Caco-2 (cell line): ENCODE measurements at places on chromosomes 11 and 22.

DNA sequence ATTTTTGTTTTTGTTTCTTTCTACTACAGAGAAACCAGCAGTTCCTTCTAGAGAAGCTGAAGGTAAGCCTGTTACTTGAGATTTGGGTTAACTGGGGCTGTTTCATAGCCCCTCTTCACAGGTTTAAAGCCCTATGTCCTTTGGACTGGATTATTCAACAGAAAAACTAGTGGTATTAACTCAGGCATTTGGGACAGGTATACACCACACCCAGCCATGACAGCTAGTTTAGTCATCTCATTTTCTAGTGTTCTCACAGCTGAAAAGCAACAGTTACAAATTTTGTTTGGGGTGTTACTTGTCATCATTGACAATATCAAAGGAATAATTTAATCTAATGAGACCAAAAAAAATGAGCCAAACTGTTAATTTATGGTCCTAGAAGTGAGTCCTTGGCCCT lies 14.0 kb downstream of the LAYN start:
- no peak for DNase-seq

- no peak for DNase-seq
These were observed 12.3 kb upstream of the SOX10 start for GRCh38 chr22:37996515-37997246.

- DNase-seq: peak; percentile 34
These were observed 78.5 kb downstream of the SPON1 start for GRCh38 chr11:14041040-14041439.

DNA sequence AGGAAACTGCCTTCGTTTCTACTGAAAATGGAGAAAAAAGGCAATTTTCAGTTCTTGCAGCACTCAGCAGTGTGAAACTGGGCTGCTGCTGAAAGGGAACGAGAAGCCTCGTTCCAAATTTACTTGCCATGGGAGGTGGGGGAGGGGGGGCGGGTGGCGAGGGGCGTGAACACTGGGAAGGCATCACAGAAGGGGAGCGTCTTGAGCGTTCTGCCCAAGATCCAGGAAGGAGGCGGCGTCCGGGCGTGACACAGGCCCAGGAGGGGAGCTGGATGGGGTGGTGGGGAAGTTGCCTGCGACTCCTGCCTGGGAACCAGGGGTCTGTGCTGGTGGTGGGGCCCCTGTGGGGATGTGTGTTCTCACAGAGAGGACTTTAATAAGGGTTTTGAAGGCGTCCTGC lies 213.5 kb downstream of the CTTN start:
- DNase-seq: no peak

- peak; percentile 8 for DNase-seq
These were observed 2.2 kb downstream of the CD6 start for GRCh38 chr11:60973699-60974098.

DNA sequence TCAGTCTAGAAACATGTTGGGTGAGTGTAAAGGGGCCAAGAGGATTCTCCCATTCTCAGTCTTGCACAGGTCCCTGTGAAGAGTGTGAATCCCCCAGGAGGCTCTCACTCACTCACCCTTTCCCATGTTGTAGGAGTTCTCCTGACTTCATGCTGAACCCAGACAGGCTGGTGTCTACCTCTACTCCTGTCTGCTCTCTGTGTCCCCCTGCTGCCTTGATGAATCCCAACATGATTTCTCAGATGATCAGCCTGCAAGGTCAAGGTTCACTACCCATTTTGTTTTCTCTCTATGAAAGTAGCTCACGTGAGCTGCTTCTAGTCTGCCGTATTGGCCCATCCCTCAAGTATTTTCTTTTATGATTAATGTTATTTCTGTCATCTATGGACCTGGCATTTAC lies 500.6 kb downstream of the ETS1 start:
- DNase-seq: no peak

GRCh38 chr11:31834237-31834636 lies 23.1 kb upstream of the PAX6 start:
- no peak for DNase-seq

DNA sequence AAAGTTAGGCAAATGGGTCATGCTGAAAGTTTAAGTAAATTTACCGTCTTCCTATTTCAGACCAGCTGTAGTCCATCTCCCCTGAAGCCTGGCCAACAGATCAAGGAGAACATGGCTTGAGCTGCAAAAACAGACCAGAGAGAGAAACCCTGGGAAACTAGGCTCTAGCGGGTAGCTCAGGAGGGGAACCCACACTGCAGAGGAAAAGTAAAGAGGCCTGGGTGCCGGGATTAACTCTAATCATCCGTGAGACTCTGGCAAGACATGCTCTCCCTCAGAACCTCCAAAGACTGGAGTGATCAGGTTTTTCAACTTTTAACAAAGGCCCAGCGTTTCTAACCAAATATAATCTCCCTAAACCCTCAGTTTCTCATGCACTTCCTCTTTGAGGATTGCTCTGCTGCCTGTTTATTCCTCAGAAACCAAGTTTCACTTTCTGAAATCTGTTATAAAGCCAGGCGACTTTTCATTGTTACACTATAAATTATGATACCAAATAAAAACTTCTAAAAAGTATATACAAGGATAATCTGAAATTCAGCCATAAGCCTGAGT lies 67.5 kb downstream of the GAB2 start:
- no peak for DNase-seq

- DNase-seq: no peak
These were observed 4.9 kb upstream of the TTLL1 start for GRCh38 chr22:43094085-43094484.

DNA sequence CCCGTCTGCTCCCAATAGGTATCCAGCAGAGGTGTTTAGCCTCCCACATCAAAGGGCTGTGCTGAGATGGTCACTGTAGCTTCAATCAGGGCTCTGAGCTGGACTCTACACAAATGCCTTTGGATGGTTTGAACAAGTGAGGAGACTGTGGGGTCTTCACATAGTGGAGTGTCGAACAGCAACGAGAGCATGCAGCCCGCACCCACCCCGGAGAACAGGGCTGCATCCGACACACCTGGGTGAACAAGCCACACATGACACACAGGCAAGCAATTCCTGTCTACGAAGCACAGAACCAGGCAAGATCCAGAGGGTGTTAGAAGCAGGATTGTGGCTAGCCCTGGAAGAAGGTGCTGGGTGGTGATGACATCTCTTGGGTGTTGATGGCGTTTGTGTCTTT lies 58.0 kb upstream of the FGF3 start:
- no peak for DNase-seq

DNA sequence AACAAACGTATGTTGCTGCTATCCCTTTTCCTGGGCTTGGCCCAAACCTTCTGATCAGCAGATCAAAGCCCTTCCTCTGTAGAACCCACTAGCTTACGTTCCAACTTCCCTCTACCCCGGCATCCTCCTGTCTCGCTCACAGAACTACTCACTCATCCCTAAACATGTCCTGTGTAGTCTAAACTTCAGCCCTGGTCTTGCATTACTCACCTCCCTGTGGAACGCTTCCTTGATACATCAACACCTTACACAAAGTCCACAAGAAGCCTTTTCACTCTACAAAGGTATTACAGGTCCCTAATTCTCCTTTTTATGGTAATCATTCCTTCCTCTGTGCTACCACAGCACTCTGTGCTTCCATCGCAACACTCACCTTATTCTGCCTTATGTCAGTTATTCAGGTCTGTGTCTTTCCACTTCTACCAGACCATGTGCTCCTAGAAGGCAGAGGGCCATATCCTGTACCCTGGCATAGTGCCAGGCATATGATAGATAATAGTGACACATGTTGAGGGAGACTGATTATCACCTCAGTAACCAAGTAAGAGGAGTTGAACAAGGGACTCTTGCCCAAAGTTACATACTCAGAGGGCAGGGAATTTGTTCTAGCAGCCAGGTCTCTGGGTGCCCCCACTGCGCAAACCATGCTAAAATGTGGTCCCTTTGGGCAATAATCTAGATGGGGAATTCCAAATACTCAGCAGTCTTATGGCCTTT lies 41.6 kb downstream of the USP35 start:
- DNase-seq: no peak

GRCh38 chr11:10762185-10762584 lies 11.1 kb downstream of the CTR9 start:
- DNase-seq: no peak

DNA sequence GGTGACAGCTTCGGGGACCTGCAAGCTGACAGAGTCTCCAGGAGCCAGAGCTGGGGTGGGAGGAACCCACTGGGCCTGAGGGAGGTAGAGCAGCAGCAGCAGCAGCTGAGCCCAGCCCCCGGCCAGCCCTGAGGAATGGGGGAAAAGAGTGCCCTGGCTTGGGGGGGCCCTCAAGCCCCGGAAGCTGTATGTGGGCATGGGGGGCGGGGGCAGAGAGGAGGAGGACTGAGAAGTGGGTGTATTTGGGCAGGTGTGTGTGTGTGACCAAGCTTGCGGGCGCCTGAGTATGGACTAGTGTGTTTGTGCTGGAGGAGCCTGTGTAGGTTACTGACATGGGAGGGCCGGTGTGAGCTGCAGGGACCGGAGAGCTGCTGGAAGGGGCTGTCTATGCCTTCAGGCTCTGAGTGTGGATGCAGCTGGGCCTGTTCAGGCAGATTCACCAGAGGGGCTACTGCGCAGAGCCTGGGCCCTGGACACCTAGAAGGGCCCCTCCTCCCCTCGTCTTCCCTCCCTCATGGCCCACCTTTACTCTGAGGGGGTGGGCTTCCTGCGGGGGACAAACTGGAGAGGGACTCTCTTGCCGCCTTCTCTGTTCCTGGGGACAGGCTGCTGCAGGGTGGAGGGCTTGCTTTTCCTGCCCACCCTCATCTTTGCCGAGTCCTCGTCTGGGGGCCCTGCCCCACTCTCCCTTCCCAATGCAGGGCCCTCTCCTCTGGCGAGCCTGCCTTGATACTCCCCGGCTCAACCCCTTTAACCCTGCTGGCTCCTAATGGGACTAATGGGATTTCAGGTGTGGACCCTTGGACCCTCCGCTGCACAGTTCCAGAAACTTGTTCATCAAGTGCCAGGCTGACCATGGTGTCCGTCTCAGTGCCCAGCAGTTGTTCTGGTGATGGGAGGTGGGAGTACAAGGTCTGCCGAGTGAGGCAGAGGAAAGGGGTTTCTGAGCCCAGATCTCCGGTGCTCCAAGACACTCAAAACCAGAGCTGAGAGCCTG lies 28.2 kb downstream of the ST3GAL4 start:
- DNase-seq: no peak

DNA sequence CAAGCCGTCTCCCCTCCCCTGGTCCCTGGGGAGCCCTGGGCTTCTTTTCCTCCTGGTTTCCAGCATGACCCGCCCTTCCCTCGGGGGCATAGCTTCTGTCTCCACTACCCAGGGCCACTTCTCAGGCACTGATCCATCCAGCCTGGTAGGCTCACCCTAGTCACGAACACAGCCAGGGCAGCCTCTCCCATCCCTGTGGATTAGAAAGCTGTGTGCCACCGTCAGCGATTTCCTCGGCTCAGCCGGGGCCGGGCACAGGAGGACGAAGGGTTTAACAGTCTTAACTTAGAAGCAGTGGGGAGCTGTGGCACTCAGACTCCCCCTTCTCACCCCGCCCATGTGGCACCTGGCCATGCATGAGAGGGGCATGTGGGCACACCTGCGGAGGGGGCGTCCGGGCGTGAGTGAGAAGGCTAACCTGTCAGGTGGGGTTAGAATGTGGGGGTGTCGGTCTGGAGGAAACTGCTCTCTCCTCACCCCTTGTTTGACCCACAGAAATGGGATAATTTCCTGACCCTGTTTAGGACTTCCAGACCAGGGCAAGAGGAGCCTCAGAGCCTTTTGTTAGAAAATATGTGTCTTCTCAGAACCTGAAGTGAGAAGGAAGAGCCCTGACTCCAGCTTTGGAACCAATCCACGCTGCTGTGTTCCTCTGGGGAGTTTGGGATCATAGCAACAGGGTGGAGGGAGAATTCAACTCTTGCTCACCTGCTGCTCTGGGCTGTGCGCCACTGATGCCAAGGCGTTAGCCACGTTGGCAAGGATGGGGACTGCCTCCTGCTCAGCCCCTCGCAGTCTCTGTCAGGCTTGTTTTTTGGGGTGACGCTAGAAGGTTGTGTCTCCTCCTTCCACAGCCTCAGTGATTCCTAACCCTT lies 14.6 kb downstream of the GLB1L2 start:
- no peak for DNase-seq

- no peak for DNase-seq
These were observed 835.1 kb downstream of the NTM start for GRCh38 chr11:132205496-132205895.

DNA sequence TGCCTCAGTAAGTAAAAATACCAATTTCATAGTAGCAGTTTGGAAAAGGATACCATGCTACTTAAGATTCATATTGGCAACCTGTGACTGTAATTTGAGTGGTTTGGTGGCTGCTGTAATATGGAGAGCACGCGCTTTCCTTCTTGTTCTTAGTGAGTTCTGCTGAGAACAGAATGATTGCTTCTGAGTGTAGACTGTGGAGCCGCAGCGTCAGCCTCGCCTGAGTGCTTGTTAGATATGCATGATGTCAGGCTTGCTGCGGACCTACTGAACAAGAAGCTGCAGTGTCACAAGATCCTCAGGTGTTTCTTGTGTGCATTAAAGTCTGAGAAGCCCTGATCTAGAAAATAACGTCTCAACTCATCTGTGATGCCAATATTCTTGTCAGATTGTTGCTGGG lies 143.2 kb downstream of the ARHGAP42 start:
- DNase-seq: no peak

- peak; percentile 36 for DNase-seq
These were observed 13.0 kb upstream of the CXCR5 start for GRCh38 chr11:118870396-118871343.

DNA sequence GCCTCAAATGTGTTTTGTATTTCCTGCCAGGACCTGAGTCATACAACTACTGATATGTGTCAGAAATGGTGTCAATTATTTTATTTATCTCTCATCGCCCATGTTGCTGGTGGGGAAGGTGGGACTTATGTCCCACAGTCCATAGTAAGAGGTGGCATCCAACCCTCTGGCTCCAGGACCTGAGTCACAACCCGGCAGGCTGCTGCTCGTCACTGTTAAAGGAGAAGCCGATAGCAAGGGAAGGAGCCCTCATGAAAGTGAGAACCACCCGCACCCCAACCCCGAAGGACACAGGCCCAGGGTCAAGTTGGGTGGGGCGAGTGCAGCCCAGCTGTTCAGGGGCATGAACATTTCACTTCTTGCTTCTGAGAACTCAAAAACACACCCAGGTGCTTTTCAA lies 33.1 kb upstream of the TP53I11 start:
- peak; percentile 13 for DNase-seq

DNA sequence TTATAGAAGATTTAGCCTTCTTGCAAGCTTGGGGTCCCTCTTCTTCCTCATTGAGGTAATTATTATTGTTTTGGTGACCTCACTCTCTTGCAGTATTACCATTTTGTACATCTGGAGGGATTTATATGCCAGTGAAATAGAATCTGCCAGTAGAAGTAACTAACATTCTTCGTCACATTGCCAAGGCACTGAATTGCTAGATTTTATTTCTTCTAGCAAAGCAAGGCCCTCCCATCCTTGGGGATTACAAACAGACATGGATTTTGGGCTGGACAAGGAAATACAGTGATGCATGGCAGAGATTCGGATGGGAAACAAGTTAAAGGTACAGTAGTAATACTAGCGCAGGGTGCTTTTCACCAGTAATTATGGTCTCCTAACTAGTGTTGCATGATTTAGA lies 7.8 kb downstream of the ADAMTS15 start:
- no peak for DNase-seq
